ENCODE measurements at places on chromosomes 13 and 19. TPM values are rescaled to one million over a fixed set of nuclear protein-coding genes. Genes with fewer than 3 reads are reported as not detected.

MAMSTR gene
- 1.2 TPM for total RNA-seq

ZNF835 gene
- 0.44 TPM for total RNA-seq

TNFSF9 gene
- total RNA-seq, result not detected

POGLUT2 gene
- 20.1 TPM for total RNA-seq

MRPL34 gene
- 35.2 TPM for total RNA-seq

MYCBP2 gene
- total RNA-seq, result 108 TPM

KRTDAP gene
- total RNA-seq, result not detected

PODNL1 gene
- total RNA-seq, result under 0.01 TPM

CYP2F1 gene
- not detected for total RNA-seq

ATP4A gene
- not detected for total RNA-seq

KIRREL2 gene
- not detected for total RNA-seq

IQCN gene
- total RNA-seq, result 0.50 TPM

LILRB5 gene
- not detected for total RNA-seq

NCR1 gene
- not detected for total RNA-seq

PIP5K1C gene
- 18.8 TPM for total RNA-seq

ZNF66 gene
- 1.7 TPM for total RNA-seq

All from uterine smooth muscle cell (primary cell).